ENCODE measurements at places on chromosomes 11 and 22. TPM values are rescaled to one million over a fixed set of nuclear protein-coding genes. Genes with fewer than 3 reads are reported as not detected.

The MRGPRX3 gene
- total RNA-seq: not detected

The GLB1L2 gene
- total RNA-seq: 2.1 TPM

GRCh38 chr11:131637469-131638175, 267.2 kb downstream of the NTM start:
- H3K4me1 ChIP-seq: no peaks in the 10 kb centered on the region
- H3K36me3 ChIP-seq: no peaks in the 10 kb centered on the region
- no peak for DNase-seq
- H3K27ac ChIP-seq: no peak overlapping the region

GRCh38 chr11:108128772-108129171, 7.4 kb downstream of the ACAT1 start:
- no peak for DNase-seq
- H3K4me3 ChIP-seq: no peak overlapping the region
- H3K27ac ChIP-seq: no peak overlapping the region

- no peak for DNase-seq
Measured at GRCh38 chr22:26362471-26362870, 66.6 kb upstream of the ASPHD2 start.

DNA sequence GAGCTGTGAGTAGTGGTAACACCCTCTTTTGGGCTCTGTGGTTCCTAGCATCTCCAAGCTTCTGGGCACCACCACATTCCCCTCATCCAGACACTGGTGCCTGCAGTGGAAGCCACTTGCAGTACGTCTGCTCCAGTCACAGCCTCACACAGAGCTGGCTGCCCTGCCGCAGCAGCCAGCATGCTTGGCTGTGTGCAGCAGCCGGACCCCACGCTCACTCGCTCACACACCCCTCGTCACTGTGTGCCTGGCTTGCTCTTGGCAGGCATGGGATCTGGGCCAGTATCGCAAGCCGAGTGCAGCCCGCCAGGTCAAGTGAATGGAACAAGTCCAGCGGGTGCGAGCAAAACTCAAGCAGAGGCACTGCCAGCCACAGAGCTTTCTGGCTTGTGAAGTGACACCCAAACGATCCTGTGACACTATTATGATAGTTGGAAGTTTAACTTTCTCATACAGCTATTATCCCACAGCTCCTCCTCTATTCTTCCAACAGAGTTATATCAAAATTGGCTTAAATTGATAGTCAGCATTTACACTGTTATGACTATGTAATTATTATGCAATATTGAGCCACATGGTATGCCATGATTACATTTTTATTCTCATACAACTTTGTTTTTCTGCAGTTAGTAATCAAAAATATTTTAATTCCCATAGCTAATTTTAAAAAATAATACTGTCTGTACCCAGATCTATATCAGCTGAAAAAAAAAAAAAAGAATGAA, 89.0 kb downstream of the CCDC73 start:
- H3K4me3 ChIP-seq: no peak overlapping the region
- H3K4me1 ChIP-seq: no peaks in the 10 kb centered on the region
- H3K36me3 ChIP-seq: no peaks in the 10 kb centered on the region
- peaks cover 7% of the 10 kb centered on the region for H3K27me3 ChIP-seq

GRCh38 chr11:18259259-18259658, 6.8 kb upstream of the SAA1 start:
- no peaks in the 10 kb centered on the region for H3K36me3 ChIP-seq
- peaks cover 11% of the 10 kb centered on the region for H3K27me3 ChIP-seq
- H3K4me3 ChIP-seq: no peak overlapping the region
- peaks cover 9% of the 10 kb centered on the region for H3K4me1 ChIP-seq

GRCh38 chr11:13183094-13183825, 94.3 kb upstream of the BMAL1 start:
- H3K4me1 ChIP-seq: peaks cover 8% of the 10 kb centered on the region
- H3K36me3 ChIP-seq: peaks cover 3% of the 10 kb centered on the region
- H3K27me3 ChIP-seq: peaks cover 18% of the 10 kb centered on the region
- peak; percentile 21 for DNase-seq
- H3K4me3 ChIP-seq: no peak overlapping the region

DNA sequence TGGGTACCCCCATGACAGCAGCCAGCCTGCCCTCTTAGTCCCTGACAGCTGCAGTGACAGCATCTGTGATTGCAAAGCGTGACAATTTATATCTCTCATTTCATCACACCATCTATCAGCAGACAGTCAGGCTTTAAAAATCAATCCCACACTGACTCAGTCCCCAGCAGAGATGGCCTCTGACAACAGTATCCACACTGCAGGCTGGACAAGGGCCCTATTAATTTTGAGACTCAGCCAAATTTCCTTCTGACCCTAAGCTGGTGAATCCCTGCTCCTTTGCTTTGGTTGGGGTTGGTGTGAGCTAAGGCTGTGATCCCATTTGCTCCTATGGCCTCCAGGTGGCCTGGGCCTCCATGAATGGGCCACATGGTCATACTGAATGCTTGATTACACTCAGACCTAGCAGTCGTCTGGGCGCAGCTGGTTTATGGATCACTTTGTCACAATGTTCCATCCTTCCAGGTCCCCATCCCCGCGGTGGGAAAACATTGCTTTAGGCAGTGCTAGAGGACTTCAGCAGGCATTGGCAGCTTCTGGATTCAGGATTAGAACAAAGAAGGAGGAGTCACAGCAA, 68.2 kb upstream of the B3GAT1 start:
- H3K27me3 ChIP-seq: peaks cover 8% of the 10 kb centered on the region
- no peak overlapping the region for H3K27ac ChIP-seq
- no peaks in the 10 kb centered on the region for H3K36me3 ChIP-seq
